ENCODE measurements at places on chromosomes 11 and 22.

DNA sequence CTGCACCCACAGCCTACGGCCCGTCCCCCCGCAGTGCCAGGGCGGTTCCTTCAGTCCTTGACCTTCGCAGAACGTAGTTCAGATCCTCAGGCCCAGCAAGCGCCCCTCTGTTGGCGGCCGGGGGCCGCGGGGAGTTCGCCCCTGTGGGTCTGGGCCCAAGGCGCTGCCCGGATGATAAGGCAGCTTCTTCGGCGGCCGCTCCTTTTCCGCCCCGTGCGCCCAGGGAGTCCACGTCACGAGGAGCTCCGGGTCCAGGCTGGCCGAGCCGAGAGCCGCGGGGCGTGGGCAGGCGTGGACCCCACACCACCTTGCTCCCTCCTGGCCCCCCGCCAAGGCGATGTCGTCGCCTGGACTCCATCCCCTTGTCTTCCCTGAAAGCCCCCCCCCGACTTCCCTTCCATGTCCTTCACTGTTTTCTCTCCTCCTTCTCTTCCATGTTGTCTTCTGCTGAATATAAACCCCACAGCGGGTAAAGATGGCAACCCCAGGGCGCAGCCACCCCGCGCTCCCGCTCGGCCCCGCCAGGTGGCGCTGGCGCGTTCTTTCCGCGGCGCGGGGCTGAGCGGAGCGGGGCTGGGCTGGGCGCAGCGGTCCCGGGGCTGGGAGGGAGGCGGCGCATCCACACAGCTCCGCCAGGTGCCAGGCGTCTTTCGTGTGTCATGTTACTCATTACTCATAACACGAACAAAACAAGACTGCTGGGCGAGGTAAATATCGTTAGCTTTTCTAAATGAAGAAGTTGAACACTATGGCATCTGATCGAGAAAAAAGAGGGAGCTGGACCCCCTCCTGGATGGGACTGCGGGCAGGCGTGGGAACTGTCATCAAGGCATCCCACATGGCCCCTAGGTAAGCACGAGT, 321.0 kb downstream of the NTM start:
- DNase-seq, result no peak

DNA sequence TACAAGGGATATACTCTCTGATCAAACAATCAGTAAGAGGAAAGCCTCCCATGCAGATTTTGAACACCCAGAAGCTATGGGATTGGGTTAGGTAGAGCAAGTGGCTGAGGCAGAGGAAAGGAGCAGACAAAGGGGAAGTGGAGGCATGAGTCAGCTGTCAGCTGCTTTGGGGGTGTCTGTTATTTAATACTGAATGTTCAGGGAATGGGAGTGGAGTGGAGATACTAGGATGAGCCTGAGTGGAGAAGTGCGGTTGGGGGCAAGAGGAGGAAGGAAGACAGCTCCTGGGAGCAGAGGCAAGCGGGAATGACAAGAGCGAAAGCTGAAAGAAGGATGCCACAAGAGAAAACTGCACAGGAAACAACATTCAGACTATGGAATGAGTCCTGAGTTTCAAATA, 22.7 kb upstream of the TMPRSS5 start:
- DNase-seq, result no peak

DNA sequence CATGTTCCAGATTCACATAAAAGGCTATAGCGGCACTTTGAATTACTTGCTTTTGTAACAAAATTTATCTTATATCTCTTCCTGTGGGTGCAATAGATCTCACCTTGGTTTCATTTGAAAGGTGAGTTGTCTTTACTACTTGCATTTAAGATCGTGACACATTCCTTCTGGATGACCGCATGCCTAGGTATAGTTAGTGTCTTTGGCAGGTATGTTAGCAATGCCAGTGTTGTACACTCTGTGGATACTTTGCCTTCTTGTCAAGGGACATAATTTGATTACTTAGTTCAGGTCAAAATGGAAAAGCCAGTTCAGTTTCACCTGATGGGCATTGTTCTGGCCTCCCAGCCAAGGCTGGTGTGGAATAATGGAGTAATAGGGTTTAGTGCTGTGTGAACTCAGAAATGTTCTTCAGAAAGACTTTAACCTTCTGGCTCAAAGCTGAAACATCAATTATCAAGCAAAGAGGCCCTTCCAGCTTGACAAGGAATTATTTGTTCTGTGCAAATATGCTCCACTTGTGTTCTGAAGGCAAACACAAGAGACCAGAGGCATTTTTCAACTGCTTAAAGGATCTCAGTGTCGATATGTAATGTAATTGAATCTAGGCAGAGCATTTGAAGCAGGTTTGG, 64.6 kb downstream of the AMOTL1 start:
- no peak for DNase-seq

- no peak for DNase-seq
Observed at GRCh38 chr11:94721565-94722292, 46.4 kb upstream of the AMOTL1 start.

GRCh38 chr11:44515048-44515447, 50.4 kb upstream of the CD82 start:
- no peak for DNase-seq

GRCh38 chr11:34495724-34496377, 17.7 kb downstream of the ELF5 start:
- DNase-seq, result no peak

DNA sequence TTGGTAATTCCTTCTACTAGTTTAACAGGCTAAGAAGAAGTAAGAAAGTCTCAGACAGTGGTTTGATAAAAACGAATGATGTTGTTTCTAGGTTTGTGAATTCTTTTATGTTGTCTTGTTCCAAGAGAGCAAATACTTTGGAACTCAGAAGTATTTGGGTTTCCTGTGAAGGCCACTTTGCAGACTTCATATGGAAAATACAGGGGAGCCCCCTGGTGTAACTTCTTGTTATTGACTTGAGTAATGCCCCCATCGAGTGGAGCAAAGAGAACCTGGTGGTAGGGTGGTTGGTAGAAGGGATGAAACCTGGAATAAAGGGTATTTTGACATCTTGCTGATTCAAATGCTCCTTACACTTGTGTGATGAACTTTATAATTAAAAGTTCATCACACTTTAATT, 40.0 kb upstream of the PTH start:
- DNase-seq, result no peak

- no peak for DNase-seq
Observed at GRCh38 chr22:36184433-36185025, 17.1 kb downstream of the APOL4 start.

- no peak for DNase-seq
Observed at GRCh38 chr11:11536650-11537049, 85.2 kb downstream of the GALNT18 start.

GRCh38 chr11:12840871-12841660, 166.8 kb downstream of the TEAD1 start:
- no peak for DNase-seq

DNA sequence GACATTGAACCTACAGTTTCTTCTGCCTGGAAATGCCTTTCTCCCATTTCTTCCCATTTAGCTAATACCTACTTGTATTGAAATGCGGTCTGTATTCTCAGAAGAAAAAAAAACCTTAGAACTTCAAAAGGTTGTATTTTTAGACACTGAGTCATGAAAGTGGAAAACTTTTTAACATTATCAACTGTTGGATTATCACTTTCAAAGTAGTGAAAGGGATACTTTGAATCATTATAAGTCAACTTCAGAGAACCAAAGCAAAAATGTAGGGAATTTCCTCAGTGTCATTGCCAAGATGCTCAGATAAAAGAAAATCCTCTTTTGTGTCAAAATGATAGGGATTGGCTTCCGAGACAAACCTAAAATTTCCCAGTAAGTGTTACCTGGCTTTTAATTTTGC, 6.6 kb downstream of the HOATZ start:
- no peak for DNase-seq

- no peak for DNase-seq
Observed at GRCh38 chr11:34449013-34449412, 10.3 kb downstream of the CAT start.

GRCh38 chr22:46699091-46699490, 39.0 kb downstream of the CERK start:
- DNase-seq, result no peak

DNA sequence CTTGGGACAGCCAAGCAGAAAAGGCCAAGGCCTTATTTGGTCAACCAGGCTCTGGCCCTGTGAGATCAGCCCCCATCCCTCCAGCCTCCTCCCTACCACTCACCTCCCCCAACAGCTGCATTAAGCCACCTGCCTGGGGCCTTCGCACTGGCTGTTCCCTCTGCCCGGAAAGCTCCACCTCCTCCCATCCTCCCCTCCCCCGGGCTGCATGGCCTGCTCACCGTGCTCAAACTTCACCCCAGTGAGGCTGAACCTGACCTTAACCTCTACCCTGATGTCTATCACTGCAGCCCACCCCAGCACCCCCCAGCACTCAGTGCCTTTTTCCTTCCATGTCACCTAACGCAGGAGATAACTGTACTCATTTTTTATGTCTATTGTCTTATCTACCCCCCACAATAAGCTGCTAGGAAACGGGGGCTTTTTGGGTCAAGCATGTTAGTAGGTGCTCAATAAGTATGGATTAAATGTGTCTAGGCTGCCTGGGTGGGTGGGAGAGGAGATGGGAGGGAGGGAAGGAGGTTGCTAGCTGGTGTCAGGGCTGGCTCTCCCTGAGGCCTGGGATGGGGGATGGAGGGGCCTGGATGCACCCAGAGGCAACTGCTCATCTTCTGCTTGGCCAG, 912 bp downstream of the PTPRCAP start:
- DNase-seq, result no peak

DNA sequence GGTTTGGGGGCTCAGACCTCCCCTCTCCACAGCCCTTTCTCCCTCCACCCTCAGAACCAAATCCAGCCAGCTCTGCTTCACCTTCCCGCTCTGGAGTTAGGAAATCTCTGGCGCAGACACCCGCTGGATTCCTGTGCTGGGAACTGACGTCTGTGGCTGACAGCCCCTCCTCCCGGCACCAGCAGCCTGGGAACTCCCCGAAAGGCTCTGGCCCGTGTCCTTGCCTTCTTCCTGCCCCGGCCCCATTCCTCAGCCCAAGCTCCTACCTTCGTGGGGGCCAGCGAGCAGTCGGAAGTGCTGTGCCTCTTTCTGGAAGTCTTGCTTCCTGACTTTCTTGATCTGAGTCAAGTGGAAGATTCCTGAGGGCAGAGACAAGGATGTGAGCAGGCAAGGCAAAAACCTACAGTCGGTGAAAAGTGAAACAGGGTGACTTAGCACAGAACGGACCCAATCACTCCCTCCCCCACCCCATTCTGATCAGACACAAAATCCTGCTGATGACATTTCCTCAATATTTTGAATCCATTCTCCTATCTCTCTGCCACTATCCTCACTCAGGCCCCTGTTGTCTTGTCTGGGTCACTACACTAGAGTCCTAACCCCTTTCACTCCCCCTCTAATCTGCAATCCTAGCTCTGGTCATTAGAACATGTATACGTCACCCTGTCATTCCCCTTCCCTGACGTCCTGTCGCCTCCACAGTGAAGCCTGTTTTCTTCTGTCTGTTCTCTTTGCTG, 34.1 kb downstream of the CHRDL2 start:
- no peak for DNase-seq

DNA sequence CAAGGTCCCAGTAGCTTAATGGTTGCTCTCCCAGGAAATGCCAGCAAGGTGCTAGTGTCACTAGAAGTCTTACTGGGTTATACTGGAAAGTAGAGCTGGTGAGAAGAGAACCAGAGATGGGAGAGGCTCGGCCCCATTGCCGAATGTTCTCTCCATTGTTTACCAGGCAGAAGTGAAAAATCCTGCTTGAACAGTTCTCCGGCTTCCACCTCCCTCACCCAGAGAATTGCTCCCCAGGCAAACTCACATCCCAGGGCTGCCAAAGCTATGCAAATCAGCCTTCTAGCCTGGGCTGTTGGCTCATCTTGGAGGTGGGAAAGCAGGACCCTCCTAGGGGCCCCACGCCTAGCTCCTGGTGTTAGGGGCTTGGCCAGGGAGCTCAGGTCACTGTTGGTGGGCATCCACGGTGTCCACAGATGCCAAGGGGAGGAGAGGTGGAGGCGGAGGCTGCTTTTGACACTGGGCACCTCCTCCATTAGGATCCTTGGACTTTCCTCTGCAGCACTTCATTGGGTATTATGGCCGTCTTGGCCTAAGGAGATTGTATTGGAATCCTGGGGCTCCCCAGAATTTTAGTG, 20.1 kb downstream of the POU2F3 start:
- DNase-seq, result no peak

GRCh38 chr22:19429950-19430889, 1.3 kb downstream of the HIRA start:
- DNase-seq, result no peak

GRCh38 chr11:118621071-118621783, 13.8 kb downstream of the PHLDB1 start:
- peak; percentile 24 for DNase-seq

- DNase-seq, result no peak
Observed at GRCh38 chr11:108561535-108561991, 32.0 kb downstream of the EXPH5 start.

DNA sequence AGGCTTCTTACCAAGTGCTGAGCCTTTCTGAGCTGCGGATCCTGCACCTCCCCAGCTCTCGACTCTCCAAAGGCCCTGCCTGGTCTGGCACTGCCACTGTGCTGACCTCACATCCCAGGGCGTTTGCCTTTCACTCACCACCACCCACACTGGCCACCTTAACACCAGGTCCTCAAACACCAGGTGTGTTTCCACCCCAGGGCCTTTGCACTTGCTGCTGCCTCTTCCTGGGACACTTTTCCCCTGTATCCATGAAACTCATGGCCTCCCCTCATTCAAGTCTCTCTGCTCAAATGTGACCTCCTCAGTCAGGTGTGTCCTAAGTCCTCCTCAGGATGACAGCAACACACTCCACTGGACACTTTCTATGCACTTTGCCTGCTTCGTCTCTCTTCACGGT, 51.4 kb upstream of the ANO1 start:
- no peak for DNase-seq
